ENCODE measurements at places on chromosomes 13 and 19.

- no peak for DNase-seq
Observed at GRCh38 chr13:109684824-109685202, 101.6 kb downstream of the IRS2 start.

GRCh38 chr13:62721893-62722292 lies 1306.2 kb upstream of the PCDH20 start:
- DNase-seq: no peak

- DNase-seq: no peak
Observed at GRCh38 chr13:38630780-38631179, 56.1 kb upstream of the FREM2 start.

DNA sequence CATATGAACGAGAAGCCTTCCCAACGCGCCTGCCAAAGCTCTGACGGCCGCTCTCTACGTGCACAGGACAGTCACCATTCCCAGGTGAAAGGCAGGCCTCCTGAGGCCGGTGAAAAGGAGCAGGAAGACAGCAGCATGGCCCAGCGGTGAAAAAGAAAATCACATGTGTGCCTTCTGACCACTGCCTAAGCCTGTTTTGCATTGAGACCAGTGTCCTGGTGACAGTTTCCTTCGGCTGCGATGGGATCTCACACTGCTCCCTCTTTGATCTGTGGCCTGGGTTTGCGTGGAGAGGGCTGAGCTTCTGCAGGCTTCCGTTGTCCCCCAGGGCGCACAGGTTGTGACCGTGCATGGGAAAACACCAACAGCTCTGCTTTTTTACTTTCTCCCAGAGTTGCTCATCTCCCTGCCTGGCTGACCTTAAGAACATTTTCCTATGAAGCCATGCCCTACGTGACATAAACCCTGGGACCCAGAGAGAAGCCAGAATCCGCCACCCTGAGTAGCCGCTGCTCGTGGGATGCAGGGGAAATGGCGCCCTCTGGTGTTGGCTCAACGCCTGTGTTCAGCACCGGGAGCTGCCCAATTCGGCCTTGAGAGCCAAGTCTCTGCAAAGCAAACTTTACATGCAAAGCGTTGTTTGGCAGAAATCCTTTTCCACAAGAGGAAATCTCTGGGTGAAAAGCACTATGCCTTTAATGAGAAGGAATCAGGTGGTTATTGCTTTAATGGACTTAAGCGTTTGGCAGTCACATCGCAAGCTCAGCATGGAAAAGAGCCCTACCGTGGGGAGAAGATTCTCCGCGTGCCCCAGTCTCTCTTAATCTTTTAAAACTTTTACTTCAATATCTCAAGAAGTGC lies 112.2 kb upstream of the GPR12 start:
- DNase-seq: peak; percentile 75

DNA sequence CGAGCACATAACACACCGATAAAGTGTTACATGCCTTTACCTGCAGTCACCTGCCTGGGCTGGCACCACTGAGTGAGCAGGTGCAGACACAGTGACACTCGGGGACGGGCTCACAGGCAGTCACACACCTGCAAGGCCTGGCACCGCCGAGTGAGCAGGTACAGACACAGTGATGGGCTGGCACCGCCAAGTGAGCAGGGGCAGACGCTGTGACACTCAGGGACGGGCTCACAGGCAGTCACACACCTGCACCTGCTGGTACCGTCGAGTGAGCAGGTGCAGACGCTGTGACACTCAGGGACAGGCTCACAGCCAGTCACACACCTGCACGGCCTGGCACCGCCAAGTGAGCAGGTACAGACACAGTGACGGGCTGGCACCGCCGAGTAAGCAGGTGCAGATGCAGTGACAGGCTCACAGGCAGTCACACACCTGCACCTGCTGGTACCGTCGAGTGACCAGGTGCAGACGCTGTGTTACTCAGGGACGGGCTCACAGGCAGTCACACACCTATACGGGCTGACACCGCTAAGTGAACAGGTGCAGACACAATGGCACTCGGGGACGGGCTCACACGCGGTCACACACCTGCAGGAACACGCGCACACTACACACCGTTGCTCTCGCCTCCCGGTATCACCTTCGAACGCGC lies 470 bp downstream of the ZNF835 start:
- DNase-seq: no peak

GRCh38 chr13:100658363-100658762 lies 16.2 kb downstream of the TMTC4 start:
- DNase-seq: no peak

DNA sequence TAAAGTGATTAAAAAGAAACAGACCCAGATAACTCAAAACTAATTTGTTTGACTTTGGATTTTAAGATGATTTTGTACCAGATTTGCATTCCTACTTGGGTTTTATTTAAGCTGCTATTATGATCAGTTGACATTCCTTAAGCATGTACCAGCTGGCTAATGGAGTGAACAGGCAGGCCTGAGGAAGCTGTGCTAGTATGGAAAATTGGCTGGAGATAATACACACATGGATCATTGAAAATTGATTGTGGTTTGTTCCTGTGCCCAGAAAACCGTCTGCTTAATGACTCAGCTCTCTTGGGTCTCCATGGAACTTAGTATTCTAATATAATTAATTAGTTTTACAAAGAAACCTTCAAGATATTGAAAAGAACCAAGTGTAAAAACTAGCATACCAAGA lies 22.6 kb downstream of the POLR1D start:
- no peak for DNase-seq

DNA sequence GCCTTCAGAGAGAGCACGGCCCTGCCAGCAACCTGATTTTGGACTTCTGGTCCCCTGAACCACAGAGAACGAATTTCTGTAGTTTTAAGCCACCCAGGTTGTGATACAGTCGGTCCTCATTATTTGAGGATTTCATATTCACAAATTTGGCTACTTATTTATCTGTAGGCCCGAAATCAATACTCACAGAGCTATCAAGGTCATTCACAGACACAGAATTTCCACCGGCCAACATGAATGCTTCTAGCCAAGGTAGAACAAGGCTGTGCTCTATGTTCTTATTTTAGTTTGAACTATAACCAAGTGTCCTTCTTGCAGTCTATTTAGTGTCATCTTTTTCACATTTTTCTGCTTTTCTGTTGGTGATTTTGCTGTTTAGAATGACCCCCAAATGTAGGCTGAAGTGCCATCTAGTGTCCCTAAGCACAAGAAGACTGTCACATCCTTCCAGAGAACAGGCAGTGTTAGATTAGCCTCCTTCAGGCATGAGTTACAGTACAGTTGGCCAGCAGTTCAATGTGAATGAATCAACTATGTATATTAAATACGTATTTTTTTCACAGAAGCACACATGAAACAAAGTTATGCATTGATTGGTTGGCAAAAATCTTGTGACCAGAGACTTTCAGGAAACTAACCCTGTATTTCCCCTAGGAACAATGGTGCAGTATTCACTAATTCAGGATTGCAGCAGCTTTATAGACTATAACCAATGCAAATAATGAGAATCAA lies 63.5 kb downstream of the C13orf42 start:
- DNase-seq: no peak

- peak; percentile 92 for DNase-seq
Observed at GRCh38 chr19:12965017-12965811, 4.2 kb upstream of the DAND5 start.

DNA sequence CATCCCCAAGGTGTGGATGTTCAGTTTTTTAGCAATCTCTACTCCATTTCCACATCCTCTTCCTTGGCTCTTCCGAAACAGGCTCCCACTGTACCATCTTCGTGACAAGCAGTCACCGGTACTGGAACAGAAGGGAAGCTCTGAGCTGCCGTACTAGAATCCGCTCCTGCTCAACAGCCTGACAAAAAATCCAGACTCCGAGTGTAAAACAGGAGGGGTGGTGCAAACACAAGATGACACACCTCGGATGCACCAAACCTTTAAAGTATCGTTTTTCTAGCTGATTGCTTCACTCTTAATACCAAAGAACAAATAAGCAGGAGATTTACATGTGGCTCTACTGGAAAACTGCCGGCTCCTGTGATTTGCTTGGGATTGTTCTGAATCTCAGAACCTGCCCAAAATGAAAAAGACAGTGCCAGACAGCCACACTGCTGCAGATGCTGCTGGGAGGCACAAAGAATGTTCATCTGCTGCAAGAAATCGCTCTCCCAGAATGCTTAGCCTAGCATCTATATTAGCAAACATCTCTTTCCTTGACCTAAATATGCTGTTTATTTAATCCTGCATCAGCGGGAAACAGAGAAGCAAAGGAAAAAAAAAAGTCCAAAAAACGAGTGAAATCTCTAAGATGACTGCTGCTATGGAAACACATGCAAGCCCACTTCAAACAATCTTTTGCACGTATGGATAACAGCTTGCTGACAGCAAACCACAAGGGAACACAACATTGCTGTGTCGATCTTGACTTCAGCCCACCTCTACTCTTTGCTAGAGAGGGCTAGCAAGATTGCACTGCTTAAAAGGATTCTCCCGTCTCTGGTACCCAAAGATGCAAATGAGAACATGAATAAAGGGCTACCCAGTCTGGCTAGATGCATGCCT lies 38.0 kb upstream of the DOCK9 start:
- DNase-seq: no peak

DNA sequence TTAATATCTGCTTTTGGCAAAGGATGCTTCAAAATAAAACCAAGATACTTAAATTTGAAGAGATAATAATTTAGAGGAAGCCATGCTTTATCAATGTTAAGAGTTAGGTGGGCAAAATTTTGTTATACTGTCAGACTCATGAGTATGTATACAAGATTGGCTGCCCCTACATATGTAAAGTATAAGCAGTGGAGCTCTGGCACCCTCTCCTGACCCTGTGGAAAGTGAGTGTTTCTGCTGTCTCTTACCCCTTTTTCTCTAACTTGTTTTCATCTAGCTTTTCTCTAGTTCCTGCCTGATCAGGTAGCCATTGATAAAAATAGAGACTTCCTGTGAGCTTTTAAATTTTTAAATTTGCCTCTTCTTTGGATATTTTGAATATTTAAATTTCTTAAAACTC lies 710.9 kb upstream of the SPRY2 start:
- DNase-seq: no peak

DNA sequence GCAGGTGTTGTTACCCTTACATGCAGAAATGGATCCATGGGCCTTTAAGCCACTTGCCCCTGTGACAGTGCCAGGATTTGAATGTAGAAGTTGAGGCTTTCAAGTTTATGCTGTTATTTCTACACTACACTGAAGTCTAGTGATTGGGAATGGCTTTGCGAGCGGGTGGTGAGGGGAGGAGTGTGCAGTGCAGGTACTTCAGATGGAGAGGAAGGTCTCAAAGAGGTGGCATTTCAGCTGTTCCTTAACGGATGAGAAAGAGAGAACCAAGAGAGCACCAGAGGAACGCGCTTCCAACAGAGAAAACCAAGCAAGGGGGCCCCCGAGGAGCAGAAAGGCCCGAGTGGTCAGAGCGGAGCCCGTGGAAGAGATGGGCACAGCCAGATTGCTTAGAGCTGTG lies 13.3 kb downstream of the ACTN4 start:
- no peak for DNase-seq

- DNase-seq: peak; percentile 86
Observed at GRCh38 chr13:48902368-48902767, 73.3 kb upstream of the FNDC3A start.

- no peak for DNase-seq
Observed at GRCh38 chr13:90518417-90518816, 829.1 kb upstream of the MIR17HG start.

- DNase-seq: no peak
Observed at GRCh38 chr13:40148101-40148500, 492.6 kb downstream of the COG6 start.

- peak; percentile 79 for DNase-seq
Observed at GRCh38 chr13:42063105-42063504, 14.7 kb downstream of the DGKH start.

DNA sequence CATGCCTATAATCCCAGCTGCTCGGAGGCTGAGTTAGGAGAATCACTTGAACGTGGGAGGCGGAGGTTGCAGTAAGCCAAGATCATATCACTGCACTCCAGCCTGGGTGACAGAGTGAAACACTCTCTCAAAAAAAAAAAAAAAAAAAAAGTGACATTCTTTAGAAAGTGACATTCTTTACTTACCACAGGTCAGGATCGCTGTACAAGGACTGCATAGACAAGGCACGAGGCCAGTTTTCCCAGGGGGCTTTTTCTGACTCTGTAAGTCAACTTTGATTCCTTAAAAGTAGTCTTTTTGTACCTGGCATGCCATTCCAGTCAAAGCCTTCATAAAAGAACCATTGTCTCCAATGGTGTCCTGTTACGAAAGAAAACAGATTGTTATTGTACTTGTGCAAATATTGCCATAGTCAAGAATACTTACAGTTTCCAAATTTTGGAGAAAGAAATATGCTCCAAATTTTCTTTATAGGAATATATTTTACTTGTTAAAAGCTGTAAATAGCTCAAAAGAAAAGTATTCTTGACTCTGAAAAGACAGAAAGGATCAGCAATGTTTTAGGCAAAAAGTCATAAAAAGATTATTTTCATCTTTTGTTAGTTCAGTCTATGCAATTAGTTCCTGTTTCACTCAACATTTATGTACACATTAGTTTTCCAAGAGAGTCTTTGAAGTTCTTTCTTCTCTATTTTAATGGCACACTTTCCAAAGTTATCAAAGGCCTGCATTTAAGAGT lies 39.3 kb downstream of the CEACAM1 start:
- DNase-seq: peak; percentile 92

- peak; percentile 78 for DNase-seq
Observed at GRCh38 chr19:4976401-4977298, 7.7 kb downstream of the KDM4B start.

GRCh38 chr13:48782429-48782840 lies 128.7 kb downstream of the CYSLTR2 start:
- no peak for DNase-seq

DNA sequence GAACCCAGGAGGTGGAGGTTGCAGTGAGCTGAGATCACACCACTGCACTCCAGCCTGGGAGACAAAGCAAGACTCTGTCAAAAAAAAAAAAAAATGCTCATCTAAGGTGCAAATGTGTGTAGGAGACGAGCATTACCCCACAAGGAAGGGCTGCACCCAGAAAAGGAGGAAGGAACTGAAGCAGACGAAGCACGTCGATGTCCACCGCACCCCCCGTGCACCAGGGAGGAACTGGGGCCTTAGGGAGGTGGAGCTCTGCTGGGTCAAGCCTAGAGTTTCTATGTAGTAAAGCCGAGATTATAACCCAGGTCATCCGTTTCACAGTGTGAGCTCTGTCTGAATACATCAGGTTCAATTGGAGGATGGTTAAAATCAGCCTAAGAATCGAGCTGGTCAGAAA lies 1.1 kb downstream of the VSTM1 start:
- no peak for DNase-seq

GRCh38 chr13:33146843-33147611 lies 130.8 kb downstream of the KL start:
- no peak for DNase-seq

- DNase-seq: peak; percentile 47
Observed at GRCh38 chr19:50398675-50399367, 14.7 kb downstream of the POLD1 start.

GRCh38 chr19:49802836-49803528 lies 10.1 kb downstream of the FUZ start:
- no peak for DNase-seq

- no peak for DNase-seq
Observed at GRCh38 chr19:21134934-21135366, 6.9 kb upstream of the ZNF431 start.

- no peak for DNase-seq
Observed at GRCh38 chr13:66914155-66914554, 316.0 kb downstream of the PCDH9 start.
